ENCODE measurements at places on chromosomes 7 and 10.

DNA sequence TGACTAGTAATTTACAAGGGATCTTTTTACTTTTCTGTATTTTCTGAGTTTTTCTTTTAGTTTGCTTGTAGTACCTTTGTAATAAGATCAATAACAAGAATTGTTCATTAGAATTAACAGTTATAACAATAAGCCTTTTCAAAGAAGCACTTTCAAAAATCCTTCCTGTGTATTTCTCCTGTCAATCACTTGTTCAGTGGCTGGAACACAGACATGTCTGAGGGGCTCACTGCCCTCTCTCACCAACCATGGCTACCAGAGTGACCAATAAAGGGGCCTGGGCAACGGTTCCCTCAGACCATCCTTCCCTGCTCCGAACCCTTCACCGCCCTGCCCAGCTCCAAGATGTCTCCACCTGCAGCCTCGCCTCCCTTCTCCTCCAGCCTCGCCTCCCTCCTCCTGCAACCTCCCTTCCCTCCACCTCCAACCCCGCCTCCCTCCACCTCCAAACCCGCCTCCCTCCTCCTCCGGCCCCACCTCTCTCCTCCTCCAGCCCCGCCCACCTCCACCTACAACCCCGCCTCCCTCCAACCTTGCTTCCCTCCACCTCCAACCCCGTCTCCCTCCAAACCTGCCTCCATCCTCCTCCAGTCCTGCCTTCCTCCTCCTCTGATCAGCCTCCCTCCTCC is 353.4 kb downstream of the TNS3 start:
- peak; percentile 75 for DNase-seq

- no peak for DNase-seq
Measured at GRCh38 chr7:16774294-16774693, 20.7 kb downstream of the TSPAN13 start.

DNA sequence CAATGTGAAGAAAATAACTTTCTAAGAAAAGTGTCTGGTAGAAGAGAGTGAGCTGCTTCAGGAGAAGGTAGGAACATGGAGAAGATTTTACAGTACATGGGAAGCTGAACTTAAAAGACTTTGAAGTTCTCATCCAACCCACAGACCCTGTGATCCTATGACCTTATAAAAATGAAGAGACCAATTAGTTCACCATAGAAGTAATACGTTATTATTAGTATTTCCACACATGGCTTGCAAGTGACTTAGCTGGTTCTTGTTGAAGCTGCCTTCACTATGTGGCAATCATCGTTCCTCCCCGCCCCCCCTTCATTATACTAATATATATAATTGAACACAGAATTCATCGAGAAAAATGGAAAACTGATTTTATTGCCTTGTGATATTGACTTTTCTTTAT is 129.1 kb downstream of the SND1 start:
- DNase-seq = no peak

DNA sequence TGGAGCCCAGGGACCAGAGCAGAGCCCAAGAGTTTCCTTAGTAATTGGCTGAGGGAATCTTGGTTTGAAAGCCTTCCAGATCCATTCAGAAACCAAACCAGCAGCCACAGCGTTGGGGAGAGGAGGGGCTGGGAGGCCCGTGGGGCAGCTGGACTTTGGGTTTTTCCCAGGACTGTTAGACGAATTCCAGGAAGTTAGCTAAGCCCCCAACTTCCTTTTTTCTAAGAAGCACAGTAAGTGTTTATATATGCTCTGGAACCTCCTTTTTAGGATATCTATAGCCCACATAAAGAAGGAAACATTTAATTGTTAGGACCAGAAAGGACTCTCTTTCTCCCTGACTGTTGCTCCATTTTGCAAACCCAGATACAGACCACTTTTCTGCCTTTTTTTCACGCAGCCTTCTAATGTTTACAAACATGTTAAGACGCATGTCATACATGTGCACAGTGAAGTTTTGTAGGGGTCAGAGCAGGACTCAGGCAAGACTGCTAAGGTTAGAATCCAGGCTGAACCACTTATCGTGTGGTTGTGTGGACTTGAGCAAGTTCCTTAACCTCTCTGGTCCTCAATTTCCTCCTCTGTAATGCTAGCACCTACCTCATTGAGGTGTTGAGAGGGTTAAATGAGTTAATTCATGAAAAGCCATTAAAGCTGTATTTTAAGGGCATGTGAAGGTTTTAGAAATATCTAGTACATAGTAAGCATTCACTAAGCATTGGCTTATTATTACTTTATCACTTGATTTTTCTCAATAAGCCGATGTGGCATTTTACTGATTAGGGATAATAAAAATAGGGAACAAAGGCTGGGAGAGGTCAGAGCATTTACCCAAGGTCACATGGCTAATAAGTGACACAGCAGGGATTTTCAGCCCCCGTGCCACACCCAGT is 42.4 kb downstream of the TBATA start:
- no peak for DNase-seq

GRCh38 chr10:128210215-128211063 is 84.2 kb upstream of the MKI67 start:
- DNase-seq = no peak

- DNase-seq = no peak
Measured at GRCh38 chr10:62560201-62560819, 186.1 kb downstream of the ZNF365 start.

- no peak for DNase-seq
Measured at GRCh38 chr10:77383861-77384553, 253.6 kb downstream of the KCNMA1 start.
